ENCODE measurements at places on chromosomes 12 and 14.

DNA sequence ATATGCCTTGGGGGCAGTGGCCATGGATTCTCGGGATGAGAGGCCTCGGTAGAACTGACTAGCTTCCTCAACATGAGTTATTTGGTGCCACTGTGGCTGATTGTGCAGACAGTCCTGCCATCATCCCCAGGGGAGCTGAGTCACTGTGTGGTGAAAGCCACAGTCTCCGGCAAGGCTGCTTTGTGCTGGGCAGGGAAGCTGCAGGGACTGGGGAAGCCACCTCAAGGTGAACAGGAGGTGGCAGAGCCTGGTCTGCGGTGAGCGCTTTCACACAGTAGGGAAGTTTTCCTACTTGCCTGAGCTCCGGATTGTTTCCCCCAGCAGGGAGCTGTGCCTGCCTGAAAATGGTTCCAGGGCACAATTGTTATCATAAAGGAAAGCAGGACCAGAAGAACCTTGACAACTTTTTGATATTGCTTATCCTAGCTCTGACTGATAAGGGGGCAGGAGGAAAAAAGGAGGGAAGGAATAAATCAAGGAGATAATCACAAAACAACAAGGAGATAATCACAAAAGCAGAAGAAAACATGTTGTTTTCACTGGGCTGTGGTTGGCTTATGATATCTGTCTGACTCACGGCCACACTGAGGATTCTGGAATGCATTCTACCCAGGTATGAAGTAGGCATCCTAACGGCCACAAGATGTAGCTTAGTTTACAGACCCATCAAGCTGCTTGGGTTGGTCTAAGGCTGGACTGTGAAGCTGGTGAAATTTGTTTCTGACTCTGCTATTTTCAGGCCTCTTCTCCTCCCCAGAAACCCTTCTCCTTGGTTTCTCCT lies 32.2 kb upstream of the GNG2 start:
- DNase-seq = peak; percentile 55

GRCh38 chr12:72610342-72610741 lies 338.2 kb downstream of the TRHDE start:
- DNase-seq = no peak

DNA sequence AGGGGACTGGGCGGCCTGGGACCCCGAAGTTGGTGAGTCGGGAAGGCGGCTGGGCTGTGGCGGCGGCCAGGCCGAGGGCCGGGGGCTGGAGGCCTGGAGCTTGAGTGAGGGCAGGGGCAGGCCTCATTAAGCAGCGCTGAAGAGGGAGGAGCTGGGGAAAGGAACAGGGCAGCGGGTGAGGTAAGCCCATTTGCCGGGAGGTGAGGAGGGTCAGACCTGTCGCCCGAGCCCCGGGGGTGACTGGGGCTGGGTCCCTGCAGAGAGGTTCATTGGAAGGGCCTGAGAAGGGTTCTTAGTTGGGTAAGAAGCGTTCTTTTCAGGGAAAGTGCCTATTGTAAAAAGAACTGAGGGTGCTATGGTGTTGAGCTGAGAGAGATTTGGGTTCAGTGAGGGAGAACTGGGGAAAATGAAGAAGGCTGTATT lies 441 bp downstream of the RAB5B start:
- peak; percentile 62 for DNase-seq

- DNase-seq = no peak
Measured at GRCh38 chr14:55201219-55202101, 10.1 kb upstream of the DLGAP5 start.

DNA sequence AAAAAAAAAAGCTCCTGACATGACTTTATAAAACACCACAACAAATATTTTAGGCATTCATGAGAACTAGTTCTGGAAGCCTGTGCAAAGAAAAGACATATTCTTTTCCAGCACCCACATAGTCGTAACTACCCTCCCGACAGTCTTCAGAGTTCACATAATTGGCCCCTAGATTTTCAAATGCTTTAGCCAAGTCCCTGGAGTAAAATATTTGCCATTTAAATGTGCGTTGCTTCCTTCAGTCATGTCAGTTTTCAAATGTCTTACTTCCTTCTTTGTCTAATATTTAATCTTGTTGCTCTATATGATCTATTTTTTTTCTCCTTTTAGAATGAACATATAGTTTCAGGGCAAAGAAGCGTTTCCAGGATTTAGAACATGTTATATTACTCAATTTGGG lies 66.8 kb upstream of the KRAS start:
- no peak for DNase-seq

- no peak for DNase-seq
Measured at GRCh38 chr14:91255026-91255695, 10.7 kb upstream of the GPR68 start.

GRCh38 chr14:54727929-54728328 lies 161.0 kb downstream of the SAMD4A start:
- no peak for DNase-seq

GRCh38 chr12:130633771-130634170 lies 82.3 kb downstream of the RIMBP2 start:
- peak; percentile 71 for DNase-seq

GRCh38 chr14:93984987-93985410 lies 8.6 kb upstream of the ASB2 start:
- DNase-seq = peak; percentile 69

DNA sequence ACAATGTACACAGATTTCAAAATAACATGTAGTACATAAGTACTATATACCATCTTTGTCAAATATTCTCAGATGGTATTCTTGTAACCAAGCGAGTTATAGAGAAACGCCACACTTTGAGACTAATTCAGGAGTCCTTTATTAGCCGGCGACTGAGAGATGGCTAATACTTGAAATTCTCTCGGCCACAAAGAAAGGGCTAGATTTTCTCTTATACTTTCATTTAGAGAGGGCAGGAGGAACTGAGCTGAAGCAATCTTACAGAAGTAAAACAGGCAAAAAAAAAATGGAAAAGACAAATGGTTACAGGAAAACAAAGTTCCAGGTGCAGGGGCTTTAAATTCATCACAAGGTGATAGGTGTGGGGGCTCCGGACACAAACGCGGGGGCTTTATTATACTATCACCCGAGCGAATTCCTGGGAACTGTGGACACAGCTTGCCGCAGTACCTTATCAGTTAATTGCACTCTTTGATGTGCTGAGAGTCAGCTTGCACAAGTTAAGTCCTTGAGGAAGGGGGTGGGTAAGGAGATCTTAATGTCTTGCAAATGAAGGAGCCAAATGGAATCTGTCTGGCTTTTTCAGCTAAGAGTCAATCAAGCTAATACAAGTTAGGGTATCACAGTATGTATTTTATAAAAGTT lies 382.3 kb downstream of the KCNH5 start:
- no peak for DNase-seq

DNA sequence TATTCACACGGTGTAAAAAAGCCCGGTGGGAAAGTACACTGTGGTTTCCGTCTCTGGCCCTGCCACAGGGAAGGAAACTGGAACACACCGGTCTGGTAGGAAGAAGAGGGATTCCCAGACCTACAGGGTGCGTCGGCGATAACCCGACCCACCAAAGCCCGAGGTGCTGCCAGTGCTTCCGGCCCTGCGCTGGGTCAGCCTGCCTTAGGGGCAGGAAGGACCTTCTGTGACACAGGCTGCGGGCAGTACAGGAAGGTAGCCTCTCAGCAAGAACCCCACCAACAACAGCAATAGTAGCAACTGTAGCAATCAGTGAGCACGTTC lies 169.5 kb upstream of the FKBP4 start:
- DNase-seq = no peak

DNA sequence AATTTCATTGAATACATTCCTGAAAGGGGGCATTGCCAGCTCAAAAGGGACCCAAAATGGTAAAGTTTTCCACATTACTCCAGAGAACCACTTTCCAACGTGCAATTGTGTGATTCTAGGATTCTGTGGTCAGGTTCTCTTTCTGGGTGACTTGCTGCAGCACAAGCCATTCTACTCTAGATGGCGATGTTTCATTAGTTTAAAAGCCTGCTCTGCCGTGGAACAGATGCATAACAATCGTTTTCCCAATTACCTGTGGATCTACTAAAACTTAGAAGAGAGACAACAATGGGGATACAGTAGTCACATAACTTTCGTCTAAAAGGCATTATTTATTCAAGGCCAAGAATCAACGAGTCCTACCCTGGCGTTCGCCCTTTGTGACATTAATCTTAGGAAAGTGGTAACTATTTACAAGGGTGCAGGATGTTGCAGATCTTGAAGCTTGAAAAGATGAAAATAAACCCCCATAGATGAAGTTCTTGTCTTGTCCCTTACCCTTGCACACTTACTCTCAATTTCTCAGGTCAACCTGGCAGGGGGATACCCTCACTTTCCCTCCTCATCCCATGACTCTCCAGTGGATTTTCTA lies 400.9 kb downstream of the SNAPC1 start:
- DNase-seq = no peak

DNA sequence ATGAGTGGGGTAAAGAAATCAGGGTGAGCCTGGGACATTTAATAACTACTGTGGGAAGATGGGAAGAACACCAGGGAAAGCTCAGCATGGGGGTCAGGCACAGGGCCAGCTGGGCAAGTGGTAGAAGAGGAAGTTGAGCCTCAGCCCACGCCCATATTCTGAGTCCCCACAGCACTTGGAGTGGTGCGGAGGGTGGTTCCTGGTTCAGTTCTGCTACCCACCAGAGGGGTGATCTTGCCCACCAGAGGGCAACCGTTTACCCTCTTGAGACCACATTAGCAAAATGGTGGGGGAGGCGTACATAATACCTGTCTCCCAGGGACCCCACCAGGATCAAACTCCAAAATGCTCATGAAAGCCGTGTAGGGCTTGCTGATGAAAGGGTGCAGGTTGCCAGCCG lies 16.8 kb upstream of the ANKRD33 start:
- DNase-seq = no peak

- DNase-seq = no peak
Measured at GRCh38 chr12:87985069-87985675, 44.0 kb downstream of the C12orf50 start.

DNA sequence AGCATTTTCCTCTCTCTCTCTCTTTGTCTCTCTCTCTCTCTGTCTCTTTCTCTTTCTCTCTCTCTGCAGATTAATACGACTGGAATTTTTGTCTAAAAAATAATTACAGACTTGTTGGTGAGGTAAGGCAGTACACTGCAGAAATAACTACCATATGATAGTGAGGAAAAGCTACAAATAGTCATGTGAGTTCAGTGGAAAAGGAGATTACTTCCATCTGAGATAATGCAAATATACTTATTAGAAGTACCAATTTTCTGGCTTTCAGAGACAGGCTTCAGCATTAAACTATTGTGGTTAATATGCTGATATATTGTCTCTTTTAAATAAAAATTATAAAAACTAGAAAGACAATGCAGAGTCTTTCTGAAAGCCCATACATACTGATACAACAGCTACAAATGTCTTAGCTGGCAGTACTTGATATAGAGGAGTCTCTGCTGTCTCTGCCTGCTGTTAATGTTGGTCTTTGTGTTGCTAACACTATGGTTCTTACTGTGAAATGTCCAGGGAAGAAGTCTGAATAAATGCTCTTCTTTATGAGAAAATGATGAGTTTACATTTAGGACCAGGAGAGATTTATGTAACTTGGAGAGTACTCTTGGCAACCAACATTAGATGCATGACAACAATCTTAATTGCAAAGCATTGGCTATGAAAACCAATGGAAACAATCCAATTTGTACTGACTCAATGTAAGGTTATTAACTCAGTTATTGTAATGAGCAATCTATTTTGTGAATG lies 167.0 kb downstream of the LRFN5 start:
- no peak for DNase-seq

- DNase-seq = no peak
Measured at GRCh38 chr12:109687250-109687649, 26.4 kb upstream of the FAM222A start.

GRCh38 chr12:106301241-106301610 lies 1.3 kb upstream of the TCP11L2 start:
- no peak for DNase-seq

- DNase-seq = no peak
Measured at GRCh38 chr14:22664261-22664660, 20.1 kb upstream of the OR6J1 start.

DNA sequence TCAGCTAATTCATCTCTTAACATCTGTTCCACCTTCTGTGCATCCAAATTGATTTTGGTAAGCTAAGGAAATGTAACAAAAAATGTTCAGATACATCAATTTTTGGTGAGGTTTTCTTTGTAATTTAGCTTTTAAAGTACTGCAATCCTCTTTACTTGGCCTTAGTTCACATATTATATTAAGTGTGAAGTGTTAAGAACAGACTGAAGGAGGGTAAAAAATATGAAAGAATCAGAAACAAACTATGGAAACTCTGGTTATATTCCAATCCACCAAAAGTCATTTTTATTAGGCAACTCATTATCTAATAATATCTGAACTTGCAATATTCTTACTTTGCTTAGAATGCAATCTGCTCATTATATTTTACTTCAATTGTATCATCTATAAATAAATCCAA lies 49.1 kb downstream of the CEP290 start:
- DNase-seq = no peak

DNA sequence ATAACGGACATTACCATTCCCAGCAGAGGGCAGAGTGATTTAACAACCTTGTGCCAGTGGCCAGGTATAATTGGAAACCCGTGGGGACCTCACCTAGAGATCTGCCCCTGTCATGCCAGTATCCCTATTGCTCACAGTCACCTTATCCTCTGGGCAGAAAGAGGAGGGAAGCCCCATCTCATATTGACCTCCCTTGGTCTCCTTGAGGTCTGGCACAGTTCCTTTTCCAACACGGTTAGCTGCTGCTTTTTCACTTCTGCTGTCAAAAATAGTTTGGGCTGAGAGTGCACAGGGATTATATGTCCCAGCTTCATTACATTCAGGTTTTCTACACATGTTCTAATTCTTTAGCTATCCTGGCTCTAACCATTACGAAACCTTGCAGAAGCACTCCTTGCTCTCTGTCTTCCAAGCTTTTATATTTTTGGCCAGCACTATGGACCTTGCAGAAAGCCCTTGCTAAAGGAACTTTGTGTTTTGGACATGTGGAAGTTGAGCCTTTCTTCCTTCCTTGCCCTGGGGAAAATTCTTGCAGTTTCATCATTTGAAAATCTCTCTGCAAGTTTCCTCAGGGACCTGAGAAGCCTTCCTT lies 111.7 kb upstream of the MIS18BP1 start:
- DNase-seq = no peak

DNA sequence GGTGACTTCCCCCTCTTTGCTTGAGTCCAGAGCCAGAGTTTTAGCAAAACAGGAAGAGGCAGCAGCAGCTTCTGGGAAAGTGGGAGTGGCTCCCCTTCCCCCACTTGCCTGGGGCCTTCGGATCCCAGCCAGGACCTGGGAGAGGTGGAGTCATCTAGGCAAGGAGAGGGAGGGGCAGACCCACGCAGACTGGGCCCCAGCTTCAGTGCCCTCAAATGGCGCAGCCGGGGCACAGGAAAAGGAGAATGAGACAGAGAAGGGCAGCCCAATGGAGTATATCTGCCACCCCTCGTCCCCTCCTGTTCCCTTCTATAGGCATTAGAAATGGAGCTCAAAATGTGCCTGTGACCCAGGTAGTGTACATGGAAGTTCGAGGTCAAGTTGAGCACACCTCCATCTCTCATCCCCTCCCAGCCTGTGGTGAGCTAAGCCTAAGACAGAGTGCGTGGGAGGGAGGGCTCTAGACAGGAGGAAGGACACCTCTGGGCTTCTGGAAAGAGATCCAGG lies 9.3 kb upstream of the HDAC7 start:
- no peak for DNase-seq

- no peak for DNase-seq
Measured at GRCh38 chr14:86153480-86153879, 623.5 kb downstream of the FLRT2 start.

- no peak for DNase-seq
Measured at GRCh38 chr14:39664646-39665045, 232.4 kb upstream of the FBXO33 start.
